Naive B cell (primary cell): ENCODE measurements at places on chromosomes 7 and 10.

DNA sequence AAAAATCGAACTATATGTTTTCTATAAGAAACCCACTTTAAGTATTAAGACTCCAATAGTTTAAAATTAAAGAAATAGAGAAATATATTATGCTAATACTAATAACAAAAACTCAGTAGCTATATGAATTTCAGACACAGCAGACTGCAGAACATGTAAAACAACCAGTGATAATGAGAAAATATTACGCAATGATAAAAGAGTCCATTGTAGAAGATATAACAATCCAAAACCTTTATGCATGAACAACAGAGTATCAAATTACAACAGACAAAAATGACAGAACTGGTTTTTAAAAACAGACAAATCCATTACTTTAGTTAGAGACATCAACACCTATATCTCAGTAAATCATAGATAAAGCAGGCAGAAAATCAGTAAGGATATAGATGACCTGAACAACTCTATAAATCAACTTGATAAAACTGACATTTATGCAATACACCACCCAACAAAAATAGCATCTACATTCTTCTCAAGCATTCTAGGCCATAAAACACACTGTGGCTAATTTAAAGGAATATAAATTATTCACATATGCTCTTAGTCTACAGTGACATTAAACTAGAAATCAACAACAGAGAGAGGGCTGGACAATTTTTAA, 669.5 kb upstream of the GHITM start:
- no peak for DNase-seq

- no peak for DNase-seq
Measured at GRCh38 chr7:101578552-101578951, 50.5 kb downstream of the MYL10 start.

DNA sequence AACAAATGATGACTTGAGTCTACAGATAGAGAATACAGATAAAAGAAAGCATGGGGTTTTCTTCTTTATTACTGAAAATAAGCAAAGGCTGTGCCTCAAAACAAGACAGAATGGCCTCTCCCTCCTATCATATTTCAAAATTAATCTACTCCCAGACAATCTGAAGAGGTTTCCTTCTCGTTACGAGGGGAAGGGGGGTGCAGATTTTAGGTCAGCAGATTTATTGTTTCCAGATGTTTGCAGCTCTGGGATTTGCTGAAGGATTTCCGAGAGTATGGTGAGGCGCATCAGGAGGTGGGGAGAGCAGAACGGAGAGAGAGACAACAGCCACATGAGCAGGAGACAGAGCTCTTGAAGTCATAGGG, 89.8 kb downstream of the KIAA1549 start:
- DNase-seq = no peak

- DNase-seq = no peak
Measured at GRCh38 chr10:35855155-35855947, 213.3 kb upstream of the FZD8 start.

- DNase-seq = no peak
Measured at GRCh38 chr7:20562461-20562860, 53.0 kb upstream of the ABCB5 start.

DNA sequence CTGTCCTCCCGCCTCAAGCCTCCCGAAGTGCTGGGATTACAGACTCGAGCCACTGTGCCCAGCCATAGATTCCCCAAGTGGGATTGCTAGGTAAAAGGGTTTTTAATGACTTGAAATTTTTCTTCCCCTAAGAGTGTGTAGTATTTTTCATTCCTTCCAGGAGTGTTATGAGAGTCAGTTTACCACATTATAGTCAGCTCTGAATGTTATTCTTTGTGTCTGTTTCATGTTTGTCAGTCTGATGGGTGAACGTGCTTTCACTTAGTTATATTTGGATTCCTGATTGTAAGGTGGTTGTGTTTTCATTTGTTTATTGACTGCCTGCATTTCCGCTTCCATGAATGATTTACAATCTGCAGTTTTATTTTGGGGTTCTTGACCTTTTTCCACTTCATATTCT, 6.3 kb downstream of the ZNF212 start:
- no peak for DNase-seq

DNA sequence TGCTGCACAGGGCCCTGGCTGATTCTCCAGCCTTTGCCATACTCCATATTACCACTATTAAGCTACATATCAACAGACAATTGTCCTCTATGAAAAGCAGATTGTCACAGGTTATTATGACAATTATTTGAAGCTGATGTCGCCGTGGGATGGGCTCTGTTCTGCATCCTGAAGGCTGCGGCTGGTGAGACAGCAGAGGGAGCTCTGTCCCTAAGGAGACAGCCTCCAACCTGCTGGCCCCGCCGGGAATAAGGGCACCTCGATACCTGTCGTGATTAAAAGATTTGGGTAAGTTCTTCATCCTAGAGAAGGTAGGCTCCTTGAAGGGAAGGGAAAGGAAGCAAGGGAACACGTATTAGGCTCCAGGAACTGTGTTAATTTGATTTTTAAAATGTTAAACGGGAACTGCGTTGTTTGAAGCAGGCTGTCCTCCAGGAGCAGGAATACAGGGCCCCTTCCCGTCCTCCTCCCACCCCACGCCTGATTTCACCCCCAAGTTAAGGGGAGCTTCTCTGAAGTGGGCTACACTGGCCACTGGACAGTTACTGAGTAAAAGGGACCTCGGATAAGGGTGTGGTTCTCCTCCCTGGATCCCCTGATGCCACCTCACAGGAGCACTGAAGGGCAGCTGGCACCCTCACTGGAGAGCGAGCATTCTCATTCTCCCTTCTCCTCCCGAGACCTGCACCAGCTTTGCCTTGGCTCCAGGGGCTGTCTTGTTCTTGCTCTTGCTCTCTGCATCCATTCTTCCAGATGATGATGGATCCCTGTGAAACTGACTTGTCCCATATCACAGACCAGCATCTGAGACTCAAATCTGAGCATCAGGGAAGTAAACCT, 11.8 kb upstream of the TIAL1 start:
- DNase-seq = no peak

GRCh38 chr10:123911866-123912265, 20.3 kb upstream of the CPXM2 start:
- no peak for DNase-seq

GRCh38 chr7:16504019-16504418, 22.6 kb upstream of the LRRC72 start:
- no peak for DNase-seq

DNA sequence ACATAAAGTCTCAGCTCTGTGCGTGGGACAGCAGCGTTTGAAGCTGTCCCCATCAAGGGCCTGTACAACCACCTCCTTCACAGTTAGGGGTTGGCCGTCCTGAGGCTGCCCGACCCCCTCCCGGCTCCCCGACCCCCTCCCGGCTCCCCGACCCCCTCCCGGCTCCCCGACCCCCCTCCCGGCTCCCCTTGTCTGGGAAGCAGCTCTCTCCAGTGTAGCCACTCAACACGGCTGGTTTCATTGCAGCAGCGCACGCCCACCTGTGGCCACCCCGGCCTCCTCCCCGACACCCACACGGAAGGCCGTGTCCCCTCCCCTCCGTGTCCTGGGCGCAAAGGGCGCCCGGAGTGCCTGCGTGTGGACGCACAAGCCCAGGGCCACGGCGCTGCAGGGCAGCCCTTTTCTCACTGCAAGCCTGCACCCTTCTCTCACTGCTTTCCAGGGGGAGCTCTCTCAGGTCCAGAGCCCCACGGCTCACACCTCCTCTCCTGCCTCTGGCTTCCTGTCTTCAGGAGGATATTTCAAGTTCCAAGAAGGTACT, 20.9 kb upstream of the FAM20C start:
- DNase-seq = no peak

DNA sequence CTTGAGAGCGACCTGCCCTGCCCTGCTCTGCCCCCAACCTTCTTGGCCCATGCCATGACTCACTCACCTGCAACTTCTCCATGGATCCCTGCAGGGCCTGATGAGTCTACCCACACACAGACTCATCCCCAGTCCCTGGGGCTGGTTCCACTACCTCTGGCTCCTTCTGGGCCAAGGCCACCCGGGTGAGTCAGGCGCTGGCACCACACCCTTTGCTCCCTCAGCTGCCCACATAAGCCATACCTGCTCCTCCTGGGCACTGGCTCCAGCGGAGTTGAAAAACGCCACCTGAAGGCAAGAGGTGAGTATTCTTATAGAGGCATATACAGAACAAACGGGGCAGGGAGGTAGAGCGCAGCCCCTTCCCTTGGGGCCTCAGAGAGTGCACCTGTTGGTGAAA, 16.2 kb upstream of the MTPAP start:
- DNase-seq = no peak

GRCh38 chr10:43667317-43667731, 18.6 kb upstream of the ZNF32 start:
- DNase-seq = no peak
